ENCODE measurements at places on chromosomes 5 and 9. TPM values are rescaled to one million over a fixed set of nuclear protein-coding genes. Genes with fewer than 3 reads are reported as not detected.

Gene TMEM252
- not detected for total RNA-seq

Gene GPR150
- total RNA-seq, result not detected

DNA sequence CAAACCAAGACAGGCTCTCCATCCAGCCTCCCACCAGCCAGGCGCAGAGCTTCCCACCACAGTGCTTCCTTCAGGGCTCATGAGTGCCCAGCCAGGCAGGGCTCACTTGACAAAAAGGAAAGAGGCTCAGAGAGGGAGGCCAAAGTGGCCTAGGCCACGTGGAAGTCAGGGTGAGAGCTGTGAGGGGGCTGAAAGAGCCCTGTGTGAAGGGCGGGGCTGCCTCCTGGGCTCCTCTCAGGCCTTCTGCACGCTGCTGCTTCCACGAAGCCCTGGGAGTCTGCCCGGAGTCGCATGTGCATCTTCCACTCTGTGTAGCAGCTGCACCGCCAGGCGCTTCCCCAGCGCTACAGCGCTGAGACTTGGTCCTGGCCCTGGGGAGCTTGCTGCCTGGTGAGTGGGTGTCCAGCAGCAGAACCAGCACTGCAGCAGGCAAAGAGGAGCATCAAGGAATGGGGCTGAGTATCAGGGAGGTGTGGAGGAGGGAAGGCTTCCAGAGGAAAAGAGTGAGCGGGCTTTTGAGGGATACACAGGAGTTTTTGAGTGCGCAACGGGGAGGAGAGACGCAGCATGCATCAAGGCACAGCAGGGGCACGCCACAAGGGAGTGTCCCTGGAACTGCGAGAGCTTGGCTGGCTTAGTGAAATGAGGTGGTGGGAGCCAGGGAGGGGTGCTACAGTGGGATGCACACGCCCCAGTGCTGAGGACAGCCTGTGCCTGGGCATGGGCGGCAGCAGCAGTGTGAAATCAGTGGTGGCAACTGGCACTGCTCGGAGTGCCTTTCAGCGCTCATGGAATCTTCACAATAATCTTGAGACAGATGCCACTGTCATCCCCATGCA, 178.0 kb downstream of the GAPVD1 start:
- no peak for DNase-seq

- DNase-seq, result peak; percentile 4
These were observed 25.2 kb downstream of the GIN1 start for GRCh38 chr5:103094737-103095136.

DNA sequence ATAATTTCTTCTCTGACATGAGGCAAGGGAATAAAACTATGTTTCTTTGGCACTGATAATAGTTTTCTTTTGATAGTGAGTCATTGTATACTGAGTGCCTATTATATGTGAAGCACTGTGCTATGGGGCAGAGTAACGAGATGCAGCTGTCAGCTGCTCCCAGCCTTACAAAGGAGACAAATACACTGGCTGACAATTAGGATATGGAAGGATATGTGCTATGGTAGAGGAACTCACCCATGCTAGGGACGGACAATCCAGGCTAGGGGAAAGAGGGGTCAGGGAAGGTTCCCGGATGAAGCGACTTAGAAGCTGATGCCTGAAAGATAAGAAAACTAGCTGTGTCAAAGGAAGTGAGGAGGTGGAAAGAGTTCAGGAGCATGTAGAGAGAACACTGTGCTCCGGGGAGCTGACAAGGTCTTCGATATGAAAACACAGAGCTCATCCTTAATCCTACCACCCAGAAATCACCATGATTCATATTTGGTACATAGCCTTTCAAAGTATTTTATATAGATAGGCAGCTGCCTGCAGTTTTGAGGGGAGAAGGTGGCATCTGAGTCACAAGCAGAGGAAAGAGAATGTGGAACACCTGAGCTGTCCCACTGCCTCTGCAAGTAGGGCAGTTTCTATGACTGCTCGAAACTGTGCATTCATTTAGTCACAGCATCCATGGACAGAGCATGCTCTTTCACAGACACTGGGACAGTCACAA, 12.1 kb downstream of the BSPRY start:
- DNase-seq, result no peak

- no peak for DNase-seq
These were observed 22.8 kb upstream of the DUSP1 start for GRCh38 chr5:172793577-172794488.

Data from SK-MEL-5 (cell line).